NCI-H345 (cell line): ENCODE measurements at places on chromosomes 11 and 22.

GRCh38 chr11:106925245-106925644 lies 93.0 kb downstream of the GUCY1A2 start:
- DNase-seq: no peak

DNA sequence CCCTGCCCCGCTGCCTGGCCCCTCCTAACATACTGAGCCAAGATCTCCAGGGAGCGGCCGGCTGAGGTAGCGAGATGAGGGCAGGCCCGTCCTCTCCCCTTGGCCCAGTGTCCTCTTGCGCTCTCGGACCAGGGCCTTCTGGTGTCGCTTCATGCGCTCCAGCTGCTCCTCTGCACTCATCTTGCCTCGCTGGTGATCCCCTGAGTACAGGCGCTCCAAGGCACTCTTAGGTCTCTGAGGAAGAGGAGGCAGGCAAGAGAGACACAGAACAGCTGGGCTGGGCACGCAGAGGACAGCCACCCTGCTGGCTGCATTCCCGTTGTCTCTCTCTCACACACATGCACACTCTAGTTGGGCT lies 50.6 kb downstream of the C11orf58 start:
- DNase-seq: no peak

DNA sequence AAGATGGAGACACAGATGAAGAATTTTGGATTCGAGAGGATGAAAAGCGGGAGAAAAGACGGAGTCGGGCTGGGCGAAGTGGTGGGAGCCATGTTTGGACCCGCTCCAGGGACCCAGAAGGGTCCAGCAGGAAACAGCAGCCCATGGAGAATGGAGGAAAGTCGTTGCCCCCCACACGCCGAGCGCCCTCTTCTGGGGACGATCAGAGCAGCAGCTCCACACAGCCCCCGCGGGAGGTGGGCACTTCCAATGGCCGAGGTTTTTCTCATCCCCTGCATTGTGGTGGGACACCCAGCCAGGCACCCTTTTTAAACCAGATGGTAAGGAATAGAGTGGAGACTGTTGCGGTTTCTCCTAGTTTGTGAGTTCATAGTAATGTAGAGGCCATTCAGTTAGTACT lies 22.8 kb upstream of the SLC25A18 start:
- no peak for DNase-seq

DNA sequence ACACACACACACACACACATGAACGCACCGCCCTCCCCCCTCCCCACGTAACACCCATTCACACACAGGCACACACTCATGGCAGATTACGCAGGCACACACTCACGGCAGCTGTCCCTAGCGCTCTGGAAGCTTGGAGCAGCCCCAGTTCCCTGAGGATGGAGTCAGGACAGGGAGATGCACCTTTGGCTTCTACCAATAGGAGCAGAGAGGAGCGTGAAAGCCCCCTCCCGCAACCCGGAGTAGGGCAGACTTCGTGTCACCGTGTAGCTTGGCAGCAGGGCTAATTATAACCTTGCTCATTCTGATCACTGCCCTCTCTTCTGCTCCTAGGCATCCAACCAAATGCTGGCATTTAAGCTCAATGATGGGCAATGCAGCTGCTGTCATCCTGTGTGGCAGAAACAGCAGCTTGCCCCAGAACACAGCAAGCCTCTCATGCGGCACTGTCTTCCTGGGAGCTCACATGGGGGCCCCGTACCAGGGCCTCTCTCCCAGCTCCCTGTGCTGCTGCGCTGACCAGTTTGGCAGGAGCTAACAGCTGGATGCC lies 31.9 kb downstream of the ANKK1 start:
- no peak for DNase-seq

- DNase-seq: no peak
These were observed 195.9 kb downstream of the SPON1 start for GRCh38 chr11:14158393-14158792.

DNA sequence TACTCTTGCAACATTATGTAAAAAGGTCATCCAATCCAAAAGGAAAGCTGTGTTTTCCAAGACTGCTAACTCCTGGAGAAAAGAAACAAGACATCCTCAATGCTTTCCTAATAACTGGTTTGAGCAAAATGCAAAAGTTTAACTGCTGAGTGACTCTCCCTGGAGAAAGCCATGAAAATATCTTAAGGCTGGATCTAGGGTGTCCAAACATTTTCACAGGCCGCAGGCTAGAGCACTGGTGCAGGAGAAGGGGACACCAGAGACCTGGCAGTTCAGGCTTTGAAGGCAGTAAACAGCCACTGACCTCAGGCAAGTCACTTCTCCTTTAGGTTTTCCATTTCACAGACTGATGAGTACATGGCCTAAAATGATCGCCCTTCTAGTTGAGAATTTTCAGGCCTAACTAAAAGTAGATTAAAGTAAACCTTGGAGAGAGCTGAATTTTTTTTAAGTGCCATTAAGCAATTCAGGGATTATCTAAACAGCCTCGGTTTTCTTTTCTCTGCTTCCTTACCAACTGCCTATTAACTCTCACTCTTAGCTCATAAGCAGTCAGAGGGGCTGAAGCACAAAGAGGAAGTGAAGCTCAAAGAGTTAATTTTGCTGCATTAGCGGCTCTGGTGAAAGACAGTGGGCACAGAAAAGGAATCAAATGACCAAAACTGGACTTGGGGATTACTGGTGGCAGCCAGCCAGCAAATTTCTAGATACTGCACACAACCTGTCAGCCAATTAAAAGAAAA lies 2.3 kb downstream of the CHKA start:
- DNase-seq: no peak

DNA sequence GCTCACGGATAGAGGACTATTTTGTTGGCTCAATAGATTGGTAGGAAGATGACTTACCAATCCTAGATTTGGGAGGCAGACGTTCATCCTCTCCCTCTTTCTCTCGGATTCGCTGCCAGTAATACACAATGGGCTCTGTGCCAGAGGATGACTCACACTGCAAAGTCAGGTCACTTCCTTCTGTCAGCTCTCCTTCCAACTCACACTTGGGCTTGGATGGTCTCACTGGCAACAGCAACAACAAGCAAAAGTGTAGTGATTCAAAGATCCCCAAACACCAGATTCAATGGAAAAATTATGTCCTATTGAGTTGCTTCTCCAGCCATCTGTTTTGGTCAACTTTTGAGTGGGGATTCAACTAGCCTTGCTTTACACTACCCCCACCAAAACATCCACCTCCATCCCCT lies 21.7 kb upstream of the HSPA8 start:
- DNase-seq: peak; percentile 67

- no peak for DNase-seq
These were observed 12.1 kb downstream of the TAF1D start for GRCh38 chr11:93729129-93729616.

- no peak for DNase-seq
These were observed 34.1 kb downstream of the PAMR1 start for GRCh38 chr11:35491231-35491871.

- DNase-seq: no peak
These were observed 59.6 kb upstream of the ADORA2A start for GRCh38 chr22:24367841-24368240.

- no peak for DNase-seq
These were observed 719.6 kb downstream of the BRD1 start for GRCh38 chr22:49107961-49108530.

- DNase-seq: no peak
These were observed 42.7 kb downstream of the SCN3B start for GRCh38 chr11:123611698-123612097.

DNA sequence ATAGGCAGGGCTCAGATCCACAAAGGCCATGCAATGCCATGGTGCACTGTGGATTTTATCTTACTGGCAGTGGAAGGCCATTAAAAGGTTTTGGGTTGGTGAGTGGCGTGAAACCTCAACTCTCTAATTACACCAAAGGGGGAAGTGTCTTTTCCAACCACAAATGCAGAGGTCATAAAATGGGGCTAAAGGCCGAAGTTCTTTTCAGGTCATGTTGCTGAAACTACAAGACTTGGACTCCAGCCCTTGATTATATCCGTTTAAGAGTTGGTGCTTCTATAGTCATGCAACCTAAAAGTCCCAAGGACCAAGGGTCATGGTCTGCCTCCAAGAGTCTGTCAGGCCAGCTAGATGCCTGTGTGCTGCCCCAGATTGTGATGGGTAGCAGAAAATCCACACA lies 434.3 kb downstream of the RAB38 start:
- DNase-seq: no peak

GRCh38 chr11:96925862-96926261 lies 536.0 kb downstream of the JRKL start:
- DNase-seq: no peak

- DNase-seq: no peak
These were observed 18.2 kb downstream of the MCAM start for GRCh38 chr11:119298726-119299125.

GRCh38 chr11:8206251-8207079 lies 37.6 kb upstream of the RIC3 start:
- DNase-seq: no peak

GRCh38 chr11:110527146-110527545 lies 97.4 kb downstream of the FDX1 start:
- no peak for DNase-seq

GRCh38 chr11:102647430-102647829 lies 22.3 kb upstream of the MMP20 start:
- no peak for DNase-seq

GRCh38 chr22:47168900-47169800 lies 406.7 kb downstream of the TBC1D22A start:
- no peak for DNase-seq

GRCh38 chr11:10641912-10642697 lies 51.5 kb downstream of the IRAG1 start:
- DNase-seq: no peak
